Activated CD4-positive, alpha-beta T cell treated with anti-CD3 and anti-CD28 coated beads, Interleukin-2, amount 50 U/mL, for 48 hours (primary cell): ENCODE measurements at places on chromosomes 5 and 9.

GRCh38 chr5:178336889-178337288 is 104.3 kb upstream of the PHYKPL start:
- no peak for DNase-seq

- no peak for DNase-seq
Measured at GRCh38 chr9:73073337-73074175, 78.1 kb upstream of the ANXA1 start.

GRCh38 chr5:7047511-7048261 is 334.5 kb downstream of the TENT4A start:
- no peak for DNase-seq

DNA sequence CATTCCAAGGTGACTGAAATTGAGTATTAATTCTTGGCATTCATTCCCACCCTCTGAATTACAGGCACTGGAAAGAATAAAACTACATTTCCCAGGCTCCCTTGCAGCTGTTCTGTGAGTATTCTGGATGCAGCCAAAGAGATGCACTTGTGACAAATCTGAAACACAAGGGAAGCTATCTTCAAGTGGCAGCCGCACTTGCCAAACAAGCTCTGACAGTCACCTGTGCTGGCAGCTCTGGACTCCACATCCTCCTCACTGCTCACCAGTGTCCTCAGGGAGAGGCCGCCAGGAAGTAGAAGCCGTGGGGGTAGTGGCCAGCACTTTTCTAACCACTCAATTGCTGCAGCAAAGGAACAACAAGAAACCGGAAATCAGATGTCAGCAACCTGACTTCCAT is 275.0 kb downstream of the NR2F1-AS1 start:
- DNase-seq = no peak

DNA sequence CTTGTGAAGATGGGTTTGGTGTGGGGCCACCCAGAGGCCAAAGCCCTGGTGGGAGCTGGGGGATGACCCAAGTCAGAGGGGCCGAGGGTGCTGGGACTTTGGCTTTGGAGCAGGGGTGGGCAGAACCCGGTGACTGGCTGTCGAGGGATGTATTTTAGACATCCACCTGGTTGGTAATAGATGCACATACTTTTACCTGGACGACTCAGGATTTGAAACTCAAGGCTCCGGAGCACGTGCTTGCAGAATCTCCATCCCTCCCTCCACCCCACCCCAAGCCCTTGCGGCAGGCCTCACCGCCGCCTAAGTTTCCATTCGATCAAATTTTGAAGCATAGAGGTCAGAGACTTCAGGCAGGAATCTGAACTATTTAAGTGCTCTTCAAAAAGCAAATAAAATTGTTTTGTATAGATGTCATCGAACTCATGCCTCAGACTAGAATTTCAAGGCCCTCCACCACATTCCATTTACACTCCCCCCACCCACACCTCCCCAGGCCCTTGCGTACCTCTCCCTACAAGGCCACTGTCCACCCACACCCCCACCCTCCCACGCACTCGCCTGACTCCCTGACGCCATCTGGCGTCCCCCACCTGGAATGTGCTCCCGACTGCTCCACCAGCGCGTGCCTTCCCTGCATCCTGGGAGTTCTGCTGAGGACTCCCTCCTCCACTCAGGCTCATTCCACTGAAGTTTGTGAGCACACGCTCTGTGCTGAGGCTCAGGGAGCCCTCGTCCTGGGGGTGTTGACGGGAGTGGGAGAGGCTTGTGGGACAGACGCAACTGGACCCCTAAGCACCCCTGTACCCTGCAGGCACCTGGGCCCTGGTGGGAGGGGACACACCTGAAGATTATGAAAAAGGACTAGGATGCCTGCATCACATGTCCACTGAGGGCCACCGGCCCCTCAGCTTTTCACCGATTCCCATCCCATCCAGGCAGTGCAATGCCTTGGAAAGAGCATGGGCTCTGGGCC is 56.4 kb upstream of the RPL26L1 start:
- DNase-seq = no peak

- DNase-seq = no peak
Measured at GRCh38 chr9:112858625-112859147, 32.0 kb downstream of the SLC46A2 start.

DNA sequence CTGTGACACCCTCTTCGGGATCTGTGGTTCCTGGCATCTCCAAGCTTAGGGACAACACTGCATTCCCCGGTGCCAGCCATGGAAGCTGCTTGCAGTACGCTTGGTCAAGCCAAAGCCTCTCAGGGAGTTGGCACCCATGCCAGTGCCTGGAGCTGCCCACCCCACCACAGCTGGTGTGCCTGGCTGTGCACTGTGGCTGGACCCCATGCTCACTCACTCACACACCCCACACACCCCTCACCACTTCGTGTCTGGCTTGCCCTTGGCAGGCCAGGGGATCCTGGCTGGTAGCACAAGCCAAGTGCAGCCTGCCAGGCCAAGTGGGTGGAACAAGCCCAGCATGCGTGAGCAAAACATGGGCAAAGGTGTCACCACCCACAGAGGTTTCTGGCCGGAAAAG is 324.5 kb upstream of the PTGER4 start:
- no peak for DNase-seq

GRCh38 chr9:121774715-121775613 is 123.5 kb downstream of the DAB2IP start:
- no peak for DNase-seq

- peak; percentile 58 for DNase-seq
Measured at GRCh38 chr9:97109194-97109811, 70.4 kb upstream of the CTSV start.

DNA sequence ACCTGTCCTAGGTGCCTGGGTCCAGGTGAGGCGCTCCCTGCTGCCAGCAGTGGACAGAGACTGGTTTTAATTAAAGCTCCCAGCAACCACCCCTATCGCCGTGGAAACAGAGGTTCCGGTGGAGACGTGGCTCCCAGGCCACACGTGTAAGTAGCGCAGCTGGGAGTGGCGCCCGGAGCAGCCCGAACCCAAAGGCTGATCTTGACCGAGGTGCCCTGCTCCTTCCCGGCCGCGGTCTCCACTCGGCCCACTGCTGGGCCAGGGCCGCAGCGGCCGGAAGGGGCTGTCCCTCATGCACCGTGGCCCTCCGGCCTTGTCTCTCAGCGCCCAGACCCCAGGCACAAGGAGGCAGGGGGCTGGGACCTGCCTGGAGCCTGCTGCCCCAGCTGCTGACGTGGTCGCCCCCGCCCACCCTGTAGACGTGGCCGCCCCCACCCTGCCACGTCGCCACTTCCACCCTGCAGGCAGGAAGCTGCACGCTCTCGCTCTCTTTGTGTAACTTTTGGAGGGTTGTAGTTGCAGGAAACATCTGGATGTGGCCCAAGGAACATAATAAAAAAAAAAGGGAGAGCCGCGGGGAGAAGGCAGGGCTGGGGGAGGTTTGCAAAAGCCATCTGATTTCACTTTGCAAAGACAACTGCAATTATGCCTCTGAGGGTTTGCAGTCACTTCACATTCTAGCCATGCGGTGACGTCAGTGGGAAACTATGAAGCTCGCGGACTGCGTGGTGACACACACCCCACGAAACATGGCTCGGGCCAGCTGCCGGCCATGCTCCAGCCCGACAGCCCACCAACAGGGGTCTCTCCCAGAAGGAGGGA is 129.9 kb downstream of the RXRA start:
- DNase-seq = peak; percentile 61

GRCh38 chr9:118829334-118829733 is 539.9 kb downstream of the BRINP1 start:
- DNase-seq = no peak

DNA sequence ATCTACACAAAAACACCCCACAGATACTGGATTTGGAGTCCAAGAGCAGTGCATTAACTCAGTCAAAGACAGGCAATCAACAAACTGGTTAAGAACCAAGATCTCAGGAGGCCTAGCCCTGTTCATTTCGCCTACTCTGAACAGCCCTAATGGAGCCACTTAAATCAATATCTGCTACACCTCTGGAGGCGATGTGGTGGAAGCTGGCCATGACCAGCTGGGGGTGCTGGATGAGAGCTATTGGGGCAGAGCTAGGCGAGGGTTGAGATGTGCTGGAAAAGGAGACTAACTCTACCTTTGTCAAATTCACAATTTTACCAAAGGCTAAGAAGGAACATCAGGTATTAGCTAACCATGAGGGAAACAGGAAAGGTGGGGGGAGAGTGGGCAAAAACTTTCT is 23.3 kb upstream of the ARSB start:
- no peak for DNase-seq

DNA sequence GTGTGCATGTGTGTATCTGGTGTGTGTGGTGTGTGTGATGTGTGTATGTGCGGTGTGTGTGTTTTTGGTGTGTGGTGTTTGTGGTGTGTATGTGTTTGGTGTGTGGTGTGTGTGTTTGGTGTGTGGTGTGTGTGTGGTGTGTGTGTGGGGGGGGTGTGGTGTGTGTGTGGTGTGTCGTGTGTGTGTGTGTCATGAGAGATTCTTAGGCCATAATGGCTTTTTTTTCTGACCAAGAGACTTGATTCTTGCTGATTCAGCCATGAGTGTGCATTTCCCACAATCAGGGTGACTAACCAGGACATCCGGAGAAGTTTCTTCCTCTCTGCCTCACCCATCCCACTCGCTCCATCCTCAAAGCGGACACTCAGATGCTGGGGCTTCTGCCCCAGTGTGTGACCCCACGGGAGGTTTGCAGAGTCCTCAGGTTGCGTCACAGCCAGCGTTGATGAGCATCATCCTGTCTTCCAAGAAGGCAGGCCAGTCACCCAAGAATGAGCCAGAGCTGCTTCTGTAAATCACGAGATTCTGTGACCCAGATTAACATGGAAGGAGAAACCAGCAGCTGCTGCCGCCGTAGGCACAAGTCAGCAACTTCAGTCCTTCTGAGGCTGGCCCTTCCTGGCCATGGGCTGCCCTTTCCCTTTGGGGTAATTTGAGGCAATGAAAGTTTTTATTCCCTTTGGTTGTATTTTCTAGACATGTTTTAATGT is 12.5 kb upstream of the CTSL start:
- DNase-seq = peak; percentile 64

- no peak for DNase-seq
Measured at GRCh38 chr5:11104210-11104609, 343.2 kb upstream of the DAP start.

- no peak for DNase-seq
Measured at GRCh38 chr5:59285300-59286016, 608.1 kb downstream of the PDE4D start.

GRCh38 chr5:138543730-138544104 is 681 bp upstream of the ETF1 start:
- DNase-seq = no peak

DNA sequence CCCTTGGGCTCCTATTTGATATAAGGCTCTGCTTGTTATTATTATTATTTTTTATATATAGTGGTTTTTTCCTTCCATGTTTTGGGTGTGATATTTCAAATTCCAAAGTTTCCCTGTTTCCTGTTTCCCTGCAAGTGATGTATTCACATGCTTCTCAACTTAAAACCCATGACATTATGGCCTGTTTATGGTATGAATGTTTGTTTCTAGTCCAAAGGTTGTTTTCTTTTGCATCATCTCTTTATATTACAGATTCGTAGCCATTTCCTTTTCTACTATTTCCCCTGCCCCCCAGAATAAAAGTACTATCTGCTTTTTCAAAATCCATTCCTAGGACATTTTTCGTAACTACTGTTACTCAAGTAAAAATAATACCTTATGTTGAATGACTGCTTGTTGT is 7.5 kb downstream of the SEMA6A start:
- DNase-seq = no peak
